ENCODE measurements at places on chromosomes 5 and 9.

DNA sequence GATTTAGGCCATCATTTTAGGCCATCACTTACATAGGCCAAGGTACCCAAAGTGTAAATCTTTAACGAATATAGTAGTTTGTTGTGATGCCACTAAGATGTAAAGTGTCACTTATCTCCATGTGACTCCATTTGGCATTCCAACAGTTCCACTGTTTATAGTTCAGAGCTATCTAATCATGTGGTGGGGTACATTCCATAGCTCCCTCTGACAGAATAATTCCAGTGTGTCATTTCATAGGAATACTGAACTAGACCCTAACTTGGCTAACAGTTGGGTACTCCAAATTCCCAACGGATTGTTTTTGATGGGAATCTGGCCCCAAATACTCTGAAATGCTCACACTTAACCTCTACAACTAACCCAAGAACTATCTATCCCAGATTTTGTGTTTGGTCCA is 76.7 kb upstream of the FST start:
- no peak for DNase-seq

- no peak for DNase-seq
These were observed 73.8 kb downstream of the DAB2IP start for GRCh38 chr9:121725008-121725775.

GRCh38 chr9:131320031-131320685 is 30.6 kb downstream of the PLPP7 start:
- DNase-seq: no peak

GRCh38 chr5:129097498-129098296 is 3.1 kb downstream of the ISOC1 start:
- DNase-seq: no peak

- DNase-seq: no peak
These were observed 71.5 kb downstream of the FCHO2 start for GRCh38 chr5:73027361-73027760.

- no peak for DNase-seq
These were observed 276.9 kb downstream of the SEMA5A start for GRCh38 chr5:9269014-9269413.

DNA sequence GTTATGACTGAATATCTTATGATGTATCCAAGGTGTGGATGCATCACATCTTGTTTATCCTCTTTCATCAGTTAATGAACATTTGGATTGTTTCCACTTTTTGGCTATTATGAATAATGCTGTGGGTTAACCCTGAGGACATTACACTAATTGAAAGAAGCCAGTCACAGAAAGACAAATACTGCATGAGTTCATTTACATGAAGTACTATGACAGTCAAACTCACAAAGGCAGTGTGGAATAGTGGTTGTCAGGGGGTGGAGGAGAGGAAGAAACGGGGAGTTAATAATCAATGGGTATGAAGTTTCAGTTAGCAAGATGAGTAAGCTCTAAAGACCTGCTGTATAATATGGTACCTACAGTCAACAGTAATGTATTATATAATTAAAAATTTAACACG is 409.4 kb upstream of the CTNND2 start:
- no peak for DNase-seq

- DNase-seq: no peak
These were observed 6.9 kb downstream of the PROP1 start for GRCh38 chr5:177988989-177989625.

DNA sequence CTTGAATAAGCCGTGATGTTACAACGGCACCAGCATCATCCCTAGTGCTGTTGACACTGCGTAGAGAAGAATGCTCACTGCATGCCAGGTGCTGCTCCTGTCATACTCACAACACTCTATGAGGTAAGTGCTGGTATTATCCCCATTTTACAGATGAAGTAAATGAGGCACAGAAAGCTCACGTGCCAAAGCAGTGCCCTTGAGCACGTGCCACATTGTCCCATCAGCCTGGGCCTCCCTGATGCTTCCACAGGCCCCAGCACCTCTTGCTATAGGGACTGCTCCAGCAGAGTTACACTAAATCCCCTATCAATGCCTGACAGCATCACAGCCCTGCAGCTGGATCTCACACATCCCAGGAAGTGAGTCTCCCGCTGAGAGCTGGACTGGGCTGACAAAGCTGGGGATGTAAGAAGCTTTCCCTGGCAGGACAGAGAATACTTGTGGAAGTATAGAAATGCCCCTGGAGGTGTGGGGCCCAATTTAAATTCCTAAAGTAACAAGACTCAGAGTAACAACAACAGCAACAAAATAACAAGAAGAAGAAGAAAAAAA is 216.1 kb downstream of the FSTL4 start:
- DNase-seq: no peak

DNA sequence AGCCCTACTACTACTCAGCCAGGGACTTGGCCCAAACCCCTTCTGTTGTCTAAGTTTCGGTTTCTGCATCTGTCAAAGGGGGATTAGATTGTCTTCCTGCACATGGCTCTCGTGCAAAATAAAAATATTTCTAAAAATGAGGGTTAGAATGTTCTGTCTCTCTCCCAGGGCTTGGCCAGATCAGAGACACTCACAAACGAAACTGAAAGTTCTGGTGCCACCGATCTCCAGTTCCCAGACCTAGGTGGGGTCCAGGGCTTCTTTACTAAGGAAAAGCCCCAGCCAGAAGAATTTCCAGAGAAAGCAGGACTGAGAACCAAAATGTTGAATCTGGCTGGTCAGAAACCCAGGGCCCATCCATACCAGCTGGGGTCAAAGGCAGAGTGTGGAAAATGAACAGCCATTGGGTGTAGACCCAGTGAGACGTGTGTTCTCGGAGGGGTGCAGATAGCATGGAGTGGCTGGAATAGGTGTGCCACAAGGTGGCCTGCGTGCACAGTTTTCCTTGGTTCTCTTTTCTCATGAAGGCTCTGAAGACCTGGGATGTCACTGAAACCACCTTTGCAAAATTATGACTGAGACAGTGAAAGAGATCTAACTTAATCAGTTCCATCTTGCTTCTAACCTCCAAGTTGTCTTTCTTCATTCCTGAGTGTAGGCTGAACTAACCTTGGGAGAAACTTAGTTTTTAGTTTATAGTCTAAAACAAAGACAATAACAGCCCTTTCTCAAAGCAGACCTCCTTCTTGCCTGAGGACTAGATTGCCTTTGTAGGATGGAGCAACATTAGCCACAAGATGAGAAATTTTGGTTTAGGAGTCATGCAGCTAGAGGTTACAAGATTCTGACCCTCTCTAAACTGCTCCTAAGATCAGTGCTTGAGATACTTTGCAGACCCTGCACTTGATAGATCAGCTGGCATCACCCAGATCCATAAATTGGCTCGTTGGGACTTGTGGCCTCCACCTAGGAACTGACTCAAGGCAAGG is 2.3 kb upstream of the SLC23A1 start:
- no peak for DNase-seq

DNA sequence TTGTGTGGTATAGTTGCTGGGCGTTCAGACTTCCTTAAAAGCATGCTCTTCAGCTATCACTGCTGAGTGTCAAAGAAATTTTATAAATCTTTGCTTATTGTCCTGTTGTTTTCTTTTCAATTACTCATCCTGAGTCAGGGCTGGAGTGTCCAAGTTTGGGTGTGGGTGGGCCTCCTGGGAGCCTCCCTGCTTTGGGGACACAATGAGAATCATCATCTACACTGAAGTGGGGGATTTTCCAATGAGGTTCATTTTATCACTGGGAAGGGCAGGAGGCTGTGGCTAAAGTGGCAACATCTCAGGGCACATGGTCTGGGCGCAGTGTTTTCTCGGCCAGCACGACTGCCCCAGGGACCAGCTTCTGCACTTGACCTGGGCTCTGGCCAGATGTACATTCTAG is 19.5 kb downstream of the GFPT2 start:
- DNase-seq: no peak

DNA sequence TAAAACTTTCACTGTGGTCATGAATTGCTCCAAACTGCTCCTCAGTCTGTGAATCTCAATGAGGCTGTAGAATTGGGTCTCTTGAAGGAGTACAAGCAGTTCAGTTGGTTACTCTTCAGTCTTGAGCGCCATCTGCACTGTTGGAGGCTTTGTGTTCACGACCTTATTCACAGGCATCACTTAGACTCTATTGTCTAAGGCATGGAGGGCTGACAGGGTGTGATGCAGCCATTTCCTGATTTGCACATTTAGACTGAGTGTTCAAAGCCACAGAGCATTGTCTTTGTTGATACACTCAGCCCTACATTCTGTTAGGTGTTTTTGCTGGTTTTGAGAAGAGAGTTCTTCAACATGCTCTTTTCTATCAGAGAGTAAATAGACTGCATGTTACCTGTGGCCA is 355.9 kb upstream of the RIOK2 start:
- no peak for DNase-seq

GRCh38 chr5:115151208-115151805 is 18.4 kb downstream of the TRIM36 start:
- DNase-seq: no peak

GRCh38 chr9:127521919-127522304 is 70.6 kb downstream of the LRSAM1 start:
- no peak for DNase-seq

GRCh38 chr9:100058699-100059579 is 39.9 kb downstream of the ERP44 start:
- DNase-seq: no peak

GRCh38 chr5:180328296-180329137 is 24.6 kb downstream of the GFPT2 start:
- DNase-seq: peak; percentile 68

GRCh38 chr5:38831117-38831516 is 14.7 kb upstream of the OSMR start:
- DNase-seq: no peak

DNA sequence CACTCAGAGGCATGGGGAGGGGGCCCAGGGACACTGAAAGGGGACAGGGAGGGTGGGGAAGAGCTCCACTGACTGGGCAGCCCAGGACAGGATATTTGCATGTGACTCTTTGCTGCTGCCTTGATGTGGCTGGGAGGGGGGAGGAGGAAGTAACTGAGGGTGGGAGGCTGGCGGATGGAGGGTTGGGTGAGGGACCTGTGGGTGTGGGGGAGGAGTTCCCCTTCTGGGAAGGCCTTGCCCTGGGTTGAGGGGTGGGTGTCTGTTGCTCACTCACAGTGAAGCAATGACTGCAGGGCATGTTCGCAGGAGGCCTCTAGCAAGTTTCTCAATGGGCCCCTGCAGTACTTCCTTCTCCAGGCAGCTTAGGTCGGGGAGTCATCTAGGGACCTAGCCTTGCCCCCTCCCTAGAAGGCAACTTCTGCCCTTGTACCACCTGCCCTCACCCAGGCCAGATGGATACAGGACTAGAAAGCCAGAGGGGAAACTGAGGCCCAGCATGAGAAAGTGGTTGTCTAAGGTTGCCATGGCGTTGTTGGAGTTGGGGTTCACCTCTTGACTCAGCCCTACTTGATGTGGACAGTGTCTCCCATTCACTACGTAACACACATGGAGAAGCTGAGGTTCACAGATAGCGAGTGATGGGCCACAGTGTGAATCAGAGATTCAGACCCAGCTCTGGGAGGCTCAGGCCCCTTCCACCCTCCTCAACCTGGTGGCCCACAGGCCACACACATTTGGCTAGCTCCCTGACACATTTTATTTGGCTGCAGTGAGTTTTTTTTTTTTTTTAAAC is 3.0 kb downstream of the GRK6 start:
- DNase-seq: no peak

GRCh38 chr5:167263185-167263584 is 1028.3 kb upstream of the WWC1 start:
- no peak for DNase-seq

DNA sequence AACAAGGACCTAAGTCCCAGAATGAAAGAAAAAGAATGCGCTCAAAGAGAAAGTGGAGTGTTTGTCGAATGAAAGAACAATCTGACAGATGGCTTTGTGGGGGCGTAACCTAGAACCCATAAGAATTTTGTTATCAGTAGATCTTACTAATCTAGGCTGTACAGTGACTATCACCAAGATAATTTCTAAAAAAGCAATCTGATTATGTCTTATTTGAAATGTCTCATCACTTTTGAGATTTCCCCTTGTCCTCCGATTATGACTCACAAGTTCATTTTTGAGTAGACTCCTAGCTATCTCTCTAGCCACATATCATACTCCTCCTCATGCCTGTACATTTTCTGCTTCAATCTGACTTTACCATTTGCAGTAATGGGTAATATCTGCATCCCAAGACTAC is 135.6 kb upstream of the SMARCA2 start:
- no peak for DNase-seq

DNA sequence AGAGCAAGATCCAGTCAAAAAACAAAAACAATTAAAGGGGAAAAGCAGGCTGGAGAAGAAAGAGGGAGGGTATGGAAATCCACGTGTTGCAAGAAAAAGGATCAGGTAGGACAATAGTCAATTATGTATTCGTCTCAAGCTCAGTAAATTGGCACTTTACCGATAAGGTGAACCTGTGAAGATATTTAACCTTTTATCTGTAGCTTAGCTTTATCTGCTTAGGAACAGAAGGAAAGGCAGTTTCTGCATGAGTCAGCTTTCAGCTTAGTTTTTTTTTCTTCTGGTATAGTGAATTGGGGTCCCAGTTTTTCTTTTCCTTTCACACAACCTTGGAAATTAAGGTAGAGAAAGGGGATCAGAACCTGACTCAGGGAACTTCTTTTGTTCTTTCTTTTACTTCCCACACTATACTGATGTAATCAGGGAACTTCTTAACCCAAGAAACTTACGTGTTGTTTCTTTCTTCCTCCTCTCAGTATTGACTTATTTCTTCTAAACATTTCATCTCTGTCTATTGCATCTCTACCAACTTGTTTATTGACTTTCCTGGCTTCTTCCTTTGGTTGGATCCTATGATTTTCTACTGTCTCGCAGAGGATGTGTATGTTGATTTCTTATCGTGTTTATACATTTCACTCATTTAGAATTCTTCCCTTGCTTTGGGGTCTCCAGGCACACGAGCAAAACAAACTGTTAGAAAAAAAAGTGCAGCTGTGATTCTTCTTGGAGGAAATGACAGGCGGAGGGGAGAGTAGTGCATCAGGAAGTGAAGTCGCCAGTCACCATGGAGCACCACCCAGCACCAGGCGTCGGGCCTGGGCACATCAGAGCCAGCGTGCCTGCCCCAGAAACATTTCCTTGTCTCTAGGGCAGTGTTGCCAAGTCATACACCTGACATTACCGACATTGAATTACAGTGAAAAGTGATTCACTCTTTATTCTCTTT is 123.0 kb upstream of the LHFPL2 start:
- DNase-seq: no peak

DNA sequence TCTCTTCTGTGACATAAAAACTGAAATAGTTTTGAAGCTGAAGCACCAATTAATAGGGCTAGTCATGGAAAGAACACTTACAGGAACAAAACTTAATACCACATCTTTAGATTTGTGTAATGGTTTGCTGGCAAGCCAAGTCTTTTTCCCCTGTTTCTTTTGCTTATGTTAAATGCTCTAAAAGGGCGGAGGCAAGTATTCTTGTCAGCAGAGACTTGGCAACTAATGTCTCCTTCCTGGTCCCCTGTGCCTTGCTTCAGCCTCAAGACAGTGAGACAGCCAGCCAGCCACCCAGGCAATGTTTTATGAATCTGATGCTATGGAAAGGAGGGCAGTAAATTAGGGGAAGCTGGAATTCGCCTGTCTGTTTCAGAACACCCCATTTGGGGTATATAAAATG is 45.7 kb downstream of the PRRC1 start:
- DNase-seq: no peak

- DNase-seq: no peak
These were observed 37.8 kb downstream of the WDR36 start for GRCh38 chr5:111129938-111130337.

Data from H1 (cell line).